ENCODE measurements at places on chromosomes 7 and 10.

DNA sequence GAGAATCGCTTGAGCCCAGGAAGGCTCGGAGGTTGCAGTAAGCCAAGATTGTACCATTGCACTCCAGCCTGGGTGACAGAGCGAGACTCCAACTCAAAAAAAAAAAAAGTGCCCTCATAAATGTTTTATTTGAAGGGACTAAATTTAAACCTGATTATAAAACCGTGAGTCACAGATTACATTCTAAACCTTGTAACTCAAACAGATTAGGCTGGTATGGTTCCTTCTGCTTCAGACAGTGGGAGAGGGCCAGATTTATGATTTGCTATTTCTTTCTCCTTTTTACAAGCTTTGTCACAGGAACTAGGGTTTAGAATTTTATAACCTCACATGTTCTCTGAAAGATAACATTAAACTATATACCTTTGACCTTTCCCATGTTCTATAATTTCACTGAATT is 801.2 kb upstream of the ZWINT start:
- no peak for DNase-seq

GRCh38 chr10:123141791-123142700 is 5.9 kb upstream of the HMX2 start:
- no peak for DNase-seq

DNA sequence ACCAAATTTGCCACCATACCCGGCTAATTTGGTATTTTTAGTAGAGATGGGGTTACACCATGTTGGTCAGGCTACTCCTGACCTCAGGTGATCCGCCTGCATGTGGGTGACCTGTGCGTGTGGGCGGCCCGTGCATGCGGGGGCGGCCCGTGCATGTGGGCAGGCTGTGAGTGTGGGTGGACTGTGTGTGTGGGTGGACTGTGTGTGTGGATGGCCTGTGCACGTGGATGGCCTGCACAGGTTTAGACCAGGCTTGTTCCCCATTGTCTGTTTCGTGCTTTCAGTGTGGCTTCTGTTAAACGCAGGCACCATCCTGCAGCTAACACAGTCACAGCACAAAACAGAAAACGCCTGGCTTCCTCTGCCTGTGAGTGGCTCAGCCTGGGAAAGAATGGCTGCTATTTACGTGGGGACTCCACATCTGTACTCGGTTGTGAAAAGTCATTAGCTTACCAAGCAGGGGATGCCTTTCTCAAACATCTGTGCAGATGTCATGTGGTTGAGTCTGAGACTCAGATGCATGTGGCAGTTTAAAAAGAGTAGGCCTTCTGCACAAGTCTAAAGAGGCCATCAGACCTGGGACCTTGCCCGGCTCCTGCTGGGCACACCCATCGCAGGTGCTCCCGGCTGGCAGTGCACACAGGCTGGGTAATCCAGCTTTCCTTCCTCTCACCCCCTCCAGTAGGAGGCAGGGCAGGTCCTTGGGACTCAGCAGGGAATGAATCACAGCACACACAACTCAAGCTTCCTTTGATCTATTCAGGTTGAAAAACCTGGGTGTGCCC is 91.6 kb downstream of the COBL start:
- peak; percentile 38 for DNase-seq

GRCh38 chr7:25583621-25584020 is 355.3 kb upstream of the NPVF start:
- no peak for DNase-seq

DNA sequence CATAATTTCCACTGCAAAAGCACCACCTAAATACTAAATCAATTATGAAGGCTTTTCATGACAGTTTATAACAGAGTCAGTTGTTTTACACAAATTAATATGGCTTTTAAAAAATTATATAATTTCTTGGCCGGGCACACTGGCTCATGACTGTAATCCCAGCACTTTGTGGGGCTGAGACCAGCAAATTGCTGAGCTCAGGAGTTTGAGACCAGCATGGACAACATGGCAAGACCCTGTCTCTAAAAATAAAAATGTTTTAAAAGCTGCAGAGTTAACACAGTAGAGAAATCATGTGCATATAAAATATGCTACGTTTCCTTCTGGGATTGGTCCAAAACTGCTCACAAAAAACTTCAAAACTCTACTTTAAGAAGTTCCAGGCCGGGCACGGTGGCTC is 43.6 kb upstream of the EIF4H start:
- DNase-seq = no peak

GRCh38 chr7:111043561-111043960 is 47.4 kb upstream of the LRRN3 start:
- no peak for DNase-seq

DNA sequence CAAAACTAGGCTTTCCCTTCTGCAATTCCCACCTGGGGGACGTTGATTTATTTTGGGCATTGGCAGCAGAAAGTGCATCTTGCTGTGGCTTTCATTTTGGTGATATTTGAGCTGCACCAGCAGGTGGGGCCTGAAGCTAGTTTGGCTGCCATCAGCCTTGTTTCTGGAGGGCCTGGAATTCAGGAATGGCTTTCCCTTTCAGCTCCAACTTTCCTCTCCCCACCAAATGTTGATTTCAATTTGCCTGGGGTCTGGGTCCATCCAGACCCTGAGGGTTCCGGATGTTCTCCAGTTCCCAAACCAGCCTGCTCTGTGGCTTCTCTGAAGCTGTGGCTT is 640.4 kb downstream of the TYW1 start:
- no peak for DNase-seq

GRCh38 chr10:278707-279106 is 143.5 kb downstream of the ZMYND11 start:
- DNase-seq = no peak

GRCh38 chr10:71337219-71337701 is 18.2 kb downstream of the SLC29A3 start:
- DNase-seq = peak; percentile 59

GRCh38 chr10:120578890-120579289 is 121.9 kb downstream of the PLPP4 start:
- DNase-seq = no peak

- DNase-seq = no peak
Observed at GRCh38 chr7:90889644-90890043, 293.5 kb downstream of the CDK14 start.

DNA sequence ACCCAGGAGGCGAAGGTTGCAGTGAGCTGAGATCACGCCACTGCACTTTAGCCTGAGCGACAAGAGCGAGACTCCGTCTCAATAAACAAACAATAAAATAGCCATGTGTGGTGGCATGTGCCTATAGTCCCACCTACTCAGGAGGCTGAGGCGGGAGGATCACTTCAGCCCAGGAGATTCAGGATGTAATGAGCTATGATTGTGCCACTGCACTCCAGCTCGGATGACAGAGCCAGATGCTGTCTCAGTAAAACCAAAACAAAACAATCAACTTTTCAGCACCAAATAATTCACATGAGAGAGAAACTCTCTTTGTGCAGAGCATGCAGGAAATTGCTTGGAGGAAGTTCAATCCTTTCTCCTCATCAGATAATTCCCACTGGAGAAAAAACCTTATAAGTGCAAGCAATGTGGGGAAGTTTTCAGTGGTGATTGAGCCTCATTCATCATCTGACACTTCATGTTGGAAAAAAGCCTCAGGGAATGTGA is 13.4 kb upstream of the FIS1 start:
- DNase-seq = no peak

- DNase-seq = no peak
Observed at GRCh38 chr7:80302078-80302477, 167.4 kb downstream of the GNAI1 start.

- peak; percentile 4 for DNase-seq
Observed at GRCh38 chr10:6009150-6009549, 31.8 kb upstream of the IL15RA start.

DNA sequence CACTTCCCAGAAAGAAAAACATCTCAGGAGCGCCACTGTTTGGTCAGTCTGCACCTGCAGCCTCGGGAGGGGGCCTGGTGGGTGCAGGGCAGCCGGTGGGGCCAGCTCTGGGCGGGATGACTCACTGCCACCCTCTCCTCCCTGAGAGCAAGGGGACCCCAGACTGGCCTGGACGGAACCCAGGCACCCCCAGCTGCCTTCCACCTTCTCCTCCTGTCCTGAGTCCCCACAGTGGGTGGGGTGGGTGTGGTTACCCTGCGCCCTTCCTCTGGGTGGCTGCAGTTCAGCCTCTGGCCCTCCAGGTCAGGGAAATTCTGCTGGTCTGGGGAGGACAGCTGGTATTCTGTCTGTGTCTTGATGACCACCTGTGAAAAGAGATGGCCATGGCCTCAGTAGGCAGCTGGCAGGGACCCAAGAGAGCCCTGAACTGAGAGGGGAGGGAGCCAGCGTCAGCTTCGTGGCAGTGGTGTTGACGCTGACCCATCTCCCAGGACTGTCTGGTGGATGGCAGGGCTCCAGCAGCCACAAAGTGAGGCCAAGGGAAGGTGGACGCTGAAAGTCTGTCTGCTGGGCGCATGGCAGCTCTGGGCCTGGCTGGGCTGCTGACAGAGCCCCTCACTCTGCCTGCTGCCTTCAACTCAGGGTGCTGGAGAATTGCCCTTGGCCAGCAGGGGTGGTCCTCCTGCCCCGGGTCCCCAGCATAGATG is 8.9 kb downstream of the CALY start:
- no peak for DNase-seq

GRCh38 chr10:73886085-73886529 is 11.8 kb upstream of the CAMK2G start:
- peak; percentile 87 for DNase-seq

- no peak for DNase-seq
Observed at GRCh38 chr10:17410907-17411306, 43.5 kb downstream of the ST8SIA6 start.

GRCh38 chr10:2122431-2123124 is 385.3 kb upstream of the ADARB2 start:
- peak; percentile 53 for DNase-seq

- no peak for DNase-seq
Observed at GRCh38 chr7:157830331-157830730, 493.5 kb downstream of the DNAJB6 start.

DNA sequence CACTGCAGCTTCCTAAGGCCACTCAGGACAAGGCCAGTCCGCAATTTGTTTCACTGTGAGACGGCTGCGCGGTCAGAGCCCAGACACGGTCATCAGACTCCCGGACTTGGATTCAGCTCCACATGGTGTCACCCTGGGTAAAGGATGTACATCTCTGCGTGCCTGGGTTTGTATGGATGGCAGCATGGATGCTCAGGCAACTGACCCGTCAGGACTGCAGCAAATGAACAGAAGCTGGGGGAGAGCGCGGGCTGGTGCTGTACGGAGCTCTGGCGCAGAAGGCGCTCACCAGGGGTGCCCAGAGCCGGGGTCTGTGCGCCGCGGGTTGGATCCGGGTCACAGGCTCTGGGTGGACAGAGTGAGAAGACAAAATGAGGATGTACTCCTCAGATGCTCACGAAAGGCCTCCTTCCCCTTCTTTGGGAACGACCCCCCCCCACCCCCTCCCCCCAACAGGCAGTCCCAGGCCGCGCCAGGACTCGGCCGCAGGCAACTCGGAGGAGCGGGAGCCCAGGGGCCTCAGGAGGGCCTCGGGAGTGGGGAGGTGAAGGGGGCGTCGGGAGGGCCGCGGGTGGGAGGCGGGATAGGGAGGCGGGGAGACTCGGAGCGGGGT is 92.4 kb downstream of the CXCL12 start:
- no peak for DNase-seq

DNA sequence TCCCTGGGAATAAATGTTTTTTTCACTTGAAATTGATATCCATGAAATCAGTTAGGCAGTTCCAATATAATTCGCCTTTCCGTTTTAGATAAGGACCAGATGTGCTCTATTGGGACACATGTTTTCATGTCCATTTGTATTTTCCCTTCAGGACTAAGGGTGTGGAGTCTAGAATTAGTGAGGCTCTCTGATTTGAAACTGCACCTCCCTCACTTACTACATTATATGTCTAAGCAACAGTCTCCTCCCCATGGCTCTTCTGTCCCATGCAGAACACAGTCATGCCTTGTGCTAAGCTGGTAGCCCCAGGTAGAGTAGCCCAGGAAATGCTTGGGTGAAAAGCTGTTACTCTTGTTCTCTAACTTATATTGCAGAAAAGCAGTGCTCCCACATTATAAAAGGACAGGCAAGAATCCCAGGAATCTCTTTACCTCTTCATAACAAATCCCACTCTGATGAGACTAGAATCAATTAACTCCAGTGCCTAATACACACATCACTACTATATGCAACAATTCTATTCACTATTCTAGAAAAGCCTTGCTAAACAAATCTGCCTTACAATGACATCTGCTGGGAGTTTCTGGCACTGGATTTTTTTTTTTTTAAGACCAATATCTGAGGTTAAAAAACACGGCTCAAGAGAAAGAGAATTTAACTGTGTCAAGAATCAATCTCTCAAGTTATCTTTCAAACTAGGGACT is 293.9 kb downstream of the SNX13 start:
- DNase-seq = peak; percentile 81

DNA sequence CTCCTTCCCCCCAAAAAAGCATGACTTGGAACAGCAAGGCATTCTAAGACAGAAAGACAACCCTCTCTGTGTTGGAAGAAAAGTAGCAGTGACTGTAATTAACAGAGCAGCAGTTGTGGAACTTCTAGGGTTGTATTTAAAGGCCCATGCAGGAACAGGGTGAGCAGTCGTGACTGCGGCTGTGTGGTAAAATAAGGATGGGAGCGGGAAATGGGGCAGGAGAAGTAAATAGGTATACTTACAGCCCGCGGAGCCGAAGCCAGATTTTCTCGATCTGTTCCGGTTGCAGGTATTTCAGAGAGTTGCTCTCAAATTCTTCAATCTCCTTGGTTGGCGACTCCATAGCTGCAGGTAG is 179 bp downstream of the PDE1C start:
- no peak for DNase-seq

DNA sequence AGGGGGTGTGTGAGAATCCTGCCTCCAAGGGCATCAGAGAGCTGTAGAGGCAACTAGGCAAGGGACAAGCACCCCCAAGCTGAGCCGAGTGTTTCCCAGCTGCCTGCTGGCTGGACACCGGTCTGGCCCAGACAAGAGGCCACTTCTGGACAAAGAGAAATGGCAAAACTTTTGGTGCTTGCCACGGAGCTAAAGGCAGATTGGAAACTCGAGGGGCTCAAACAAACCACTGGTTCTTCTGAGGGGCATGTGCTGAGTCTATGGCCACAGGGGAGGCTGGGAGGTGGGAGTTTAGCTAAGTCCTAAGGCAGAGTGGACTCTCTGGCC is 66.5 kb upstream of the INPP5A start:
- no peak for DNase-seq

GRCh38 chr7:143362131-143363015 is at the start of gene FAM131B:
Gene FAM131B (minus strand): TSS chr7:143362713. CDS start chr7:143362603, 110 bp downstream.
- no peak for DNase-seq

GRCh38 chr7:139232377-139232717 is 1.3 kb downstream of the UBN2 start:
- DNase-seq = no peak

GRCh38 chr10:58590152-58590840 is 77.6 kb downstream of the BICC1 start:
- peak; percentile 55 for DNase-seq

DNA sequence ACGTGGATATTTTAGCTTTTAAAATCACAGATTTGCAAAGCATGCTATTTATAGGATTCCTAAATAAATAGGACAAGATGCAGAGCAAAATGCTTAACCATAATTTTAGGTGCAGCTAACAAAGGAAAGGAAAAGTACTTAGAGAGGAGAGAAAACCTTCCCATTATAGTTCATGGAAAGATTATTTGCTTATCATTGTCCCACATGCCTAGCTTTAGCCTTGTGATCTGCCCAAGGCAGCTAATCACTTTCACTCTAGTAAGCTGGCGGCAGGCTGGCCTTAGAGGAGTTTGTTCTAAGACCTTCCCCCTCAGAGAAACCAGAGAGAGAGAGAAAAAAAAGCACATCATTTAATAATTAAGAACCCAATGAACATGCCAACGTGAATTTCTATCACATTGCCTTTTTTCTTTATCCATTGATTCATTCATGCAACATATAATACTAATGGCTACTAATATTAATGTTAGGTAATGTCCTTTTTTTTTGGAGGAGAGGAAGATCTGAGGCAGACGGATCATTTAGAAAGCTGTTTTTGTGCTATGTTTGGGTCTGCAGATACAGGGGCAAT is 274.6 kb downstream of the ARL4A start:
- DNase-seq = no peak
